ENCODE measurements at places on chromosomes 11 and 22. TPM values are rescaled to one million over a fixed set of nuclear protein-coding genes. Genes with fewer than 3 reads are reported as not detected.

RTN4R gene
- total RNA-seq, result 19.0 TPM

CNGA4 gene
- not detected for total RNA-seq

CDHR5 gene
- not detected for total RNA-seq

- no peaks in the 10 kb centered on the region for H3K27me3 ChIP-seq
- peaks cover 12% of the 10 kb centered on the region for H3K4me1 ChIP-seq
- H3K4me3 ChIP-seq, result no peak overlapping the region
Observed at GRCh38 chr11:62402226-62402959, 16.4 kb upstream of the SCGB1A1 start.

- H3K36me3 ChIP-seq, result peaks cover 3% of the 10 kb centered on the region
- H3K27ac ChIP-seq, result no peak overlapping the region
- H3K4me1 ChIP-seq, result peaks cover 30% of the 10 kb centered on the region
- H3K27me3 ChIP-seq, result peaks cover 48% of the 10 kb centered on the region
- DNase-seq, result peak; percentile 29
- H3K4me3 ChIP-seq, result peak overlapping the region; percentile 79
Observed at GRCh38 chr11:134332189-134332631, 422 bp downstream of the GLB1L2 start.

GRCh38 chr11:33207408-33207985 lies 46.2 kb upstream of the CSTF3 start:
- no peak overlapping the region for H3K4me3 ChIP-seq
- no peaks in the 10 kb centered on the region for H3K36me3 ChIP-seq
- no peaks in the 10 kb centered on the region for H3K27me3 ChIP-seq
- DNase-seq, result no peak
- H3K27ac ChIP-seq, result peak overlapping the region; percentile 5
- H3K4me1 ChIP-seq, result peaks cover 11% of the 10 kb centered on the region

GRCh38 chr22:48979482-48979881 lies 848.2 kb downstream of the BRD1 start:
- no peaks in the 10 kb centered on the region for H3K27me3 ChIP-seq
- no peak for DNase-seq
- no peak overlapping the region for H3K4me3 ChIP-seq
- no peak overlapping the region for H3K27ac ChIP-seq

DNA sequence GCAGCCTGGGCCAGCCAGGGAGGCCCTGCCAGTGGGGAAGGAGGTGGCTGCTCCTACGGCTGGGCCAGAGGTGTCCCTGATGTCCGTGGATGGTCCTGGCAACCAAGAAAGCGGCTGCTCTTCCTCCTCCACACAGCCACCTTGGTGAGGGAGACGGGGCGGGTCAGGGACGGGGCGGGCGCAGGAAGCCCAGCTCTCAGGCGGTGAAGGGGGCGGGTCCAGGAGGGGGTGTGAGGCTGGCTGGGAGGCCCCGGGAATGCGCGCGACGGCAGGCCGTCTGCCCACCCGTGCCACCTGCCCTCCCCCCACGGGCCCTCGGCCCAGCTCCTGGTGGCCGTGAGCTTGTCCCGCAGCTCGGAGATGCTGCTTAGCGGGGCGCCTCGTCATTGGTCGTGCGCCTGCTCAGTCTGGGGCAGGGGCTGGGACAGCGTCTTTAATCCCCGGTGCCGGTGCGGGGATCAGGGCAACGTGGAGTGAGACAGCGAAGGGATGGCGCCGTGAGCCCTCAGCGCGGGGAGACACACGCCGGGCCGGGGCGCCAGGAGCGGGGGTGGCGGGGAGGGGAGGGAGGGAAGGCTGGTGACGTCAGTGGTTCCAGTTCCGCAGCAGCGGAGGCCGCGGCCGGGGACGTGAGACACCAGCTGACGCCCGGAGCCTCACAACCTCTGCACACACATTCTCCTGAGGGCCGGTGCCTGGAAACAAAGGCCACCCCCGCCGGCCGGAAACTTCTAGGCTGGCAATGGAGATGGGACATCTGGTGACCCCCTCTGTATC lies 6.7 kb upstream of the BRSK2 start:
- H3K4me3 ChIP-seq, result peak overlapping the region; percentile 76
- H3K36me3 ChIP-seq, result no peaks in the 10 kb centered on the region
- H3K27me3 ChIP-seq, result peaks cover 11% of the 10 kb centered on the region
- peak overlapping the region; percentile 78 for H3K27ac ChIP-seq

DNA sequence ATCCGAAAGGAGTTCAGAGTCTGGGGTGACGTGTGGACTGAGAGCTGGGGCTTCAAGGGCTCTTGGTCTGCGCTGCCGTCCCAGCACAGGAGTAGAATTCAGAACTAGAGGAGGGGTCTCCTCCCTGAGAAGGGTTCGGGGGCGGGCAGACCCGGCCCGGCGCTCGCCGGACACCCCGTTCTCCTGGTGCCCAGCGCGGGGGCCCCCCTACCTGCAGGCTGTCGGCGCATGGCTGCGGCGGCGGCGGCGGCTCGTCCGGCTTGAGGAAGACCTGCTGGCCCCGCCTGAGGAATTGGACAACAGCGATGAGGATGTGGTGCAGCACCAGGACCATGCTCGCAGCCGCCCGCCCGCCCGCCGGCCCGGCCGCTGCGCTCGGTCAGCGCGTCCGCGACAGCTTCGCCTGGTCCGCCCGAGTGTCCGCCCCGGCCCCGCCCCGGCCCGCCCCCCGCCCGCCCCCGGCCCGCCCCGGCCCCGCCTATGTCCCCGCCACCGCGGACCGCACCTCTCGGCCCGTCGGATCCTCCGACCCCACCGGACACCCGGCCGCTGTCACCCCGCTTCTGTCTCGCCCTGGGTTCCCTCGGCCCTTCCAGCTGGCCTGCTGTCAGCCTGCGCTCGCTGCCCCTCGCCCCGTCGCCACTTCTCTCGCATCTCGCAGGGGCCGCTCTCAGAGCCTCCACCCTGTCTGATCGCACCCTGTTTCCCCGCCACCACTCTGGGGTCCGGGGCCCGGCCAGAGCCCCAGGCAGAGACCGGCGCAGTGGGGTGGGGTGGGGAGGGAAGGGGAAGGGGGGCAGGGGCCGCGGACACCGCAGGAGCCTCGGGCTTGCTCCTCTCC lies 32.0 kb downstream of the PDE2A start:
- DNase-seq, result peak; percentile 46
- peak overlapping the region; percentile 72 for H3K4me3 ChIP-seq
- peaks cover 5% of the 10 kb centered on the region for H3K4me1 ChIP-seq
- peaks cover 17% of the 10 kb centered on the region for H3K27me3 ChIP-seq
- H3K27ac ChIP-seq, result no peak overlapping the region

NCF4 gene
- not detected for total RNA-seq

DNA sequence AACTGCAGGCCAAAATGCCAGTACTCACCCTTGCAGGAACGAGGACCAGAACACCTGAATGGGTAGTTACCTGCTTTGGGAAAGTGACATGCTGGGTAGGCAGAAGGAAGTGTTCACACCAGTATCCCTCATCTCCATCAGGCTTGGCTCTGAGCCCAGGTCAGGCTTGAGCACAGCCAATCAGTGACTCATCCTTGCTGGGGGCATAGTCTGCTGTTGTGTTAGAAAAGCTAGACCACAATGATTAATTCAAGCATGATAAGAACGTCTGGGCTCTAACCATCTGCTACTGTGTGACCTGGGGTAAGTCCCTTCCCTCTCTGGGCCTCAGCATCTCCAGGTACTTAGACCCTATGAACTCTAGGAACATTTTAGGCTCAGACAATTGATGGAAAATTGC lies 450.4 kb downstream of the MIAT start:
- no peak overlapping the region for H3K4me3 ChIP-seq
- H3K4me1 ChIP-seq, result peaks cover 42% of the 10 kb centered on the region
- no peaks in the 10 kb centered on the region for H3K36me3 ChIP-seq
- H3K27ac ChIP-seq, result no peak overlapping the region
- no peak for DNase-seq

PRAME gene
- 0.21 TPM for total RNA-seq

DNA sequence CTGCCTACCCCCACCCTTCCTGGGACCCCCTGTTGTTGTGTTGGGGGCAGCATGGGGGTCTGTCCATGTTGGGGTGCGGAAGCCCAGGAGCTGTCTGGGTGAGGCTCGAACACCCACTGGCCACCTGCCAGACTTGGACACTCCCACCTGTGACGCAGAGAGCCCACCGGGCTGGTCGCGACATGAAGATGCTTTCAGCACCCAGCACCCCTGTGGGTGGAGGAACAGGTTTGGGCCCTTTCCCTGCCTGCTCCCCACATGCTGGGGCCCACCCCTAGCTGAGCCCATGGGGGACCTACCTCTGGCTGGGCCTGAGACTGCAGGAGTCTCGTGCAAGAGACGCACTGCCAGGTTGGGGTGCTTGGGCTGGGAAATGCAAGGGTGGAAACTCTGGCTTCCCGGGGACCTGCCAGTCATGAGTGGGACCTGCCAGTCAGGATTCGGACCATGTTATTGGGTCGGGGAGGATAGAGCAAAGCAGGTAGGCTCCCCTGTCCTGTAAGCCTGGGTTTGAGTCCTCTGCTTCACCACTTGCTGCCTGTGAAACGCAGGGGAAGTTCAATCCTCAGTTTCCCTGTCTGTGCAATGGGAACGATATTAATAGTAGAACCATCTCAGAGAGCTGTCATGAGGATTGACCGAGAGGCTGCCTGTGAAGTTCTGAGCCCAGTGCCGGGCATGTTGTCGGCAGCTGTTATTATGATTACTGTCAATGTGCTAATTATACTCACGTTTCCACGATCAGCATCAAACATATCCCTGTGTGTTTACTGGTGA lies 24.1 kb downstream of the KIAA1671 start:
- H3K36me3 ChIP-seq, result no peaks in the 10 kb centered on the region
- no peaks in the 10 kb centered on the region for H3K27me3 ChIP-seq

TSGA10IP gene
- 2.7 TPM for total RNA-seq

SCGB1A1 gene
- not detected for total RNA-seq

- H3K27ac ChIP-seq, result no peak overlapping the region
- H3K4me3 ChIP-seq, result no peak overlapping the region
- no peaks in the 10 kb centered on the region for H3K4me1 ChIP-seq
- no peaks in the 10 kb centered on the region for H3K36me3 ChIP-seq
- DNase-seq, result no peak
- peaks cover 12% of the 10 kb centered on the region for H3K27me3 ChIP-seq
Observed at GRCh38 chr22:49243965-49244364, 583.7 kb downstream of the BRD1 start.

CBX7 gene
- 2.3 TPM for total RNA-seq

RAG2 gene
- not detected for total RNA-seq

MUC6 gene
- not detected for total RNA-seq

SMTNL1 gene
- not detected for total RNA-seq

- H3K27me3 ChIP-seq, result no peaks in the 10 kb centered on the region
- H3K4me3 ChIP-seq, result no peak overlapping the region
- H3K27ac ChIP-seq, result no peak overlapping the region
- no peak for DNase-seq
- H3K4me1 ChIP-seq, result peaks cover 5% of the 10 kb centered on the region
- H3K36me3 ChIP-seq, result peaks cover 15% of the 10 kb centered on the region
Observed at GRCh38 chr11:103067118-103067517, 24.8 kb downstream of the DCUN1D5 start.

GRCh38 chr11:67411785-67412152 lies 3.7 kb upstream of the CARNS1 start:
- no peaks in the 10 kb centered on the region for H3K36me3 ChIP-seq
- H3K27ac ChIP-seq, result no peak overlapping the region
- H3K4me1 ChIP-seq, result peaks cover 24% of the 10 kb centered on the region
- no peak overlapping the region for H3K4me3 ChIP-seq
- DNase-seq, result no peak
